ENCODE measurements at places on chromosomes 2 and 18.
A peak's percentile ranks its signal among the peaks of the same experiment; 100 is the strongest.

- DNase-seq = no peak
Measured at GRCh38 chr18:59707306-59707705, 10.1 kb upstream of the CCBE1 start.

DNA sequence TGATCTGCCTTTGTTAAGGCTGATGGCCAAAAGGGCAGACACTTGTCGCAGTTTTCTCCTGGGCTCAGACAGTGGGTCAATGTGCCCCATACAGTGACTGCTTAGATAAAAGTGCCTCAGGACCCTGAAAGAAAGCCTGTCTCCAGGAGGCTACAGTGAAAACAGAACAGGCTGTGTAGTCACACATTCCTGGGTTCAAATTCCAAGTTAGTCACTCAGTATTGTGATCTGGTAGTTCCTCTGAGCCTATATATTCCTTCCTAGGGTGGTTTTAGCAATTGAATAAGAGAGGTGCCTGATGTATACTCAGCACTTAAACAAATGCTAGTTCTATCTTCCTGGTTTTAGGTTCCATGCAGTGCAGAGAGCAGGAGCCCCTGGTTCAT, 54.4 kb downstream of the RPL37A start:
- DNase-seq = peak; percentile 53

DNA sequence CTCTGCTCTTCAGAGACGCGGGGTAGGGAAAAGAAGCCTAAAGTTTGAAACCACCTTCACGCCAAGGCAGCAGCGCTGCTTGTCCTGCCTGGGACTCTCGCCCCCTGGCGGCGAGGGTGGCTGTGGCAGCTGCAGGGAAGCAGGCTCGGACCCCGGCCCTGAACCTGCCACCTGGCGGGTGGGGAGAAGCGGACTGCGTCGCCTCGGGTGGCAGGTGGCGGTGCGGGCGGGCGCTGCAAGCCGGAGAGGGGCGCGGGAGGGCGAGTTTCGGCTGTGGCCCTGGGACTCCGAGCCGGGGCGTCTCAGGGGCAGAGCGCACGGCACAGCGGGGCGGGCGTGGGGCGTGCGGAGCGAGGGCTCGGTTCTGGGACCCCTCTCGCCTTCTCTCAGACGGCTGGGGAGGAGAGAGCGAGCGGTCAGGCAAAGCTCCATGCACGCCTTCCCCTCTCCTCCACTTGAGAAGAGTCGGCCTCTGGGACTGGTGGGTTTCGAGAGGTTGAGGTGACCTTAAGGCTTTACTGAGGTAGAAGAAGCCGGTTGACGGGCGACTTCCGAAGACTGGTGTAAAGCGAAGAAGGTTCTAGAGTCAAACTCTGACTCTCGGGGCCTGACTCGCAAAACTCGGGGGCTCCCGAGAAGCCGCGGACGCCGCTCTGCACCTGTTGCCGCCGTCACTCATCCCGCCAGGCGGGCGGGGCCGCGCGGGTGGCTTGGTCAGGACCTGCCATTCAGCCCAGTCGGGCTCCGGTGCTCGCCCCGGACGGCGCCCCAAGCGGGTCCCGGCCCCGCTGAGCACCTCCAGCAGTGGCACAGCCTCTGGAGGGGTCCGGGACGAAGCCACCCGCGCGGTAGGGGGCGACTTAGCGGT, 1.1 kb upstream of the BOLL start:
- no peak for DNase-seq

- peak; percentile 61 for DNase-seq
Measured at GRCh38 chr18:43661570-43661969, 384.3 kb upstream of the SYT4 start.

GRCh38 chr2:99850084-99850710, 292.2 kb downstream of the AFF3 start:
- no peak for DNase-seq

- DNase-seq = no peak
Measured at GRCh38 chr2:47483191-47483590, 80.2 kb downstream of the MSH2 start.

- DNase-seq = no peak
Measured at GRCh38 chr2:226677080-226677479, 122.5 kb downstream of the IRS1 start.

GRCh38 chr2:169746240-169746639, 12.6 kb downstream of the KLHL23 start:
- DNase-seq = no peak

GRCh38 chr2:127565261-127566138, 30.0 kb downstream of the MYO7B start:
- no peak for DNase-seq

DNA sequence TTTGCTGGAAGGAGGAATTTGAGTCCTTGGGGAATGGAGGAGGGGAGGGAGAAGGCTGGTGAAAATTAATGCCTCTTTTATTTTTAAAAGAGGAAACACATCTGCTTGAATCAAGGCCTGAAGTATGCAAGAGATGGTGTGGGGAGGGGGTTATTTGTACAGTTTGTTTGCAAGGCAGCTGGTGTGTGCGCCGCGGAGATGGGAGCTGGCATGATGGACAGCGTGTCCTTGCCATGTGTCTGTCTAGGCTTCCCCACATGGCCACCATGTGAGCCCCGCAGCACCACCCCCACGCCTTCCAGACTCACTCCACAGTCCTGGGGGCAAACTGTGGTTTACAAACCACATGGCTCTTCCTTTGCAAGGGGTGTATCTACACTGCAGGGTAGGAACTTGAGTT, 154.8 kb upstream of the APCDD1 start:
- no peak for DNase-seq

DNA sequence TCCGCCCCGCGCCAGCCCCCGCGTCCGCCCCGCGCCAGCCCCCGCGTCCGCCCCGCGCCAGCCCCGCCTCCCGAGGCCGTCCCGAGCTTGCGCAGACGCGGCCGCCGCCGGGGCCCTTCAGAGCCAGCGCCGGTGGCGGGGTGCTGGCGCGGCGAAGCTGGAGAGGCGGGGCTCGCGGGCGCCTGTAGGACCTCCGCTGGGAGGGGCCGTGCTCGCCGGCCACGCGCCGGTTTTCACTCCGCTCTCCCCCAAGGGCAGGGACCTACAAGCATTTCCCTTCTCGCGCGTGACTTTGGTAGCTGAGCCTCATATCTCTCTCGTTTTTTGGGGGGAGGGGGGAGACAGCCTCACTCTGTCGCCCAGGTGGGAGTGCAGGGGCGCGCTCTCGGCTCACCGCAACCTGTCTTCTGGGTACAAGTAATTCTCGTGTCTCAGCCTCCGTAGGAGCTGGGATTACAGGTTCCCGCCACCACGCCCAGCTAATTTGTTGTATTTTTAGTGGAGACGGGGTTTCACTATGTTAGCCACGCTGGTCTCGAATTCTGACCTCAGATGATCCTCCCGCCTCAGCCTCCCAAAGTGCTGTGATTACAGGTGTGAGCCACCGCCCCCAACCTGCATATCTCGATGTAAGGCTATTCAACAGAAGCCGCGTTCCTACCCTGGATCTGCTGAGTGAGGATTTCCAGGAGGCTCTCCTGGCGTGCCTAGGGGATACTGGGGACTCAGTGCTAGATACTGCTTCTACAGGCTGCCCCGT, at the start of gene ZNF514:
Gene ZNF514 (minus strand): TSS at position 159 of the 760 bp plus-strand sequence. CDS start 6,595 bp downstream, outside the sequence.
- peak; percentile 61 for DNase-seq

DNA sequence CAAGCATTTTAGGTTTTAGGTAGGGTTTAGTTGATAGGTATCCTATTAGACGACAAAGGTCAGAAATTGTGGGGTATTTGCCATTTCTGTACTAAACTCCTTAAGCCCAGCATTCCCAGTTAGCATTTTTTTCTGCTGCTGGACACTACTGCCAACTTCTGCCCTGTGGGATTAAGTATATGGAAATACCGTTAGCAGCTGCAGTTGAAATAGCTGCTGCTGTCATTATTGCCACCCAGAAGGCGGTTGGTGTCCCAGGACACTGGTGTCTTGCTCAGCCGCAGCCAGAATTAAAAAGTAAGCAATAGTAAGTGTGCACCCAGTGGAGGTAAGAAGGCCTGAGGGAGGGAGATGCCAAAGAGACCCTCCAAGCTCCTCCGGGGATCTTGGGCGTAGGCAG, 1.9 kb upstream of the UXS1 start:
- no peak for DNase-seq

- DNase-seq = no peak
Measured at GRCh38 chr2:46326231-46326980, 29.2 kb downstream of the EPAS1 start.

DNA sequence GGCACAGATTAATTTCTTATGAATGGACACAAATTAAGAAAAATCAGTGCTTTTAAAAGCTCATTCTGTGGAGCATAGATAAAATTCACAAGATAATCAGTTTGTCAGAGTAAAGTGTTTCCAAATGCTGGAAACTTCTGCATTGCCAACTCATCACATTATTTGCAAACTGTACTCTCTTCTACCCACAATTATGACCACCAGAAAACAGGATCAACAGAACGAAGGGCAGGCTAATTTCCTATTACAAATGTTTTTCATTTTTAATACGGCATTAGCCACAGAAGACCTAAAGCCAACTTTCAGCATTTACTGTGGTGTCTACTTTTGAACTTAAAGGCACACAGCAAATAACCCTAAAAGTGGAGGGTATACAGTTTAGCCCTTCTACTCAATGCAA, 6.0 kb downstream of the IRS1 start:
- no peak for DNase-seq

GRCh38 chr2:234836271-234836670, 115.5 kb upstream of the SH3BP4 start:
- no peak for DNase-seq

DNA sequence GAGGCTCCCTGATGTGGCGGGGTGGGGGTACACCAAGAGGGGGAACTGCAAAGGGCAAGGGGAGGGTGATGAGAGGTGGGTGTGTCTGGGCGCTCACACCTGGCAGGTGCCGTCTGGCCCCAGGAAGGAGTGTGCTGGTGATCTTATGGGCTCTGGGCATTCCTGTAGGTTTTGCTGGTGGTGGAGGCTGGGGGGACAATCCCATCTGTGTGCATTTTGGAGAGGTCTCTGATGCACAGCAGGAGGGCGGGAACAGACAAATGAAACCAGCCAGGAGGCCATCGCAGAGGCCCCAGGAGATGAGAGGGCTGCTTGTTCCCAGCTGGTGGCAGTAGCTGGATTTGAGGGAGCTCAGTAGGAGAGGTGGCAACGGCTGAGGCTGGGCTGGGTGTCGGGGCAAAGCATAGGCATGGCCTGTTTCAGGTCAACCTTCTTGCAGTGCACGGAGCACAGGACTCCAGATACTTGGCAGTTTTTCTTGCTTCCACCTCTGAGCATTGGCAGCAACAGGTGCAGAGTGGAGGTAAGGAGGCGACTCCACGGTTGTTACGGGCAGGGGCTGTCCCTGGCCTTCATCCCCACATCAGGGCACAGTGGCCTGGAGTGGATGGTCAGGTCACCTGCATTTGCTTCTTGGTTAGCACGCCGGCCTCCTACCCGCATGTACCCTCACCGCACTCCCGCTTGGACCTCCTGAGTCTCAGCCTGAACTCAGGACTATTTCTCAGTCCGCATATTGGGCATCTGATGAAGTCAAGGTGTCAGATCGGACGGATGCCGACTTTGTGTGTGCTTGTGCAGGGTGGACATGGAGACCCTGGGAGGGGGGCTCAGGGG, 194.2 kb upstream of the HDAC4 start:
- no peak for DNase-seq

GRCh38 chr2:150296770-150297546, 190.5 kb downstream of the RND3 start:
- peak; percentile 87 for DNase-seq

DNA sequence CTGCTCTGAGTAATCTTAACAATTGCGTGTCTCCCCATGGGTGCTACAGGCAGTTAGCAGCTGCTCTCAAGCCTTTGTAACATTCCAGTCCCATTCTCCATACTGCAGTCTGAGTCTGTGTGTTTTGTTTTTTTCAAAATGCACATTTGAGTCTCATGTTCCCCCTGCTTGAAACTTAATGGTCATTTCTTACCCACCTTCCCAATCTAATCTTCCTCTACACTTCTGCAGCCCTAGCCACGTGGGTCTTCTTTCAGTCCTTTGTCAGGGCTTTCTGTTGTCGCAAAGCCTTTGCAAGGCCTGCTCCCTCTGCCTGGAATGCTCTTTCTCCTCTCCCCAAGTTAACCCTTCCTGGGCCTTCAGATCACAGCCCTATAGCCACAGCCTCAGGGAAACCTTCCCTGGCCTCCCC, 24.5 kb downstream of the ELAC1 start:
- no peak for DNase-seq

GRCh38 chr2:172313715-172314341, 113.6 kb upstream of the ITGA6 start:
- DNase-seq = no peak

DNA sequence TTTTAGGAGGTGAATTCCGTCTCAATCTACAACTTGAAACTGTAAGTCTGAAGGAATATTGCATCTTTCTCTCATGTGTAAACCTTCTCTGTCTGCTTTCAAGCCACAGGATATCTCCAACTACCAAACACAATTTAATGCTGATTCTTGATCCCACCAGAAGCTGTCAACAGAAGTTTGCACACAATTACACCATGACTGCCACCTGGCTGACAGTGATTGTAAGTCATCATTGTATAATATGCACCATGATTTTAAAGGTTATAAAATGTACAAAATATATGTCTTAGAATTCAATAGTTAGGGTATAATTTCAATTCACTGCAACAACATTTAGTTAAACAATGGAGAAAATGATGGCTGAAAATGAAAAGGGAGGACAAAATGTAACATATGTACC, 18.4 kb downstream of the PREPL start:
- no peak for DNase-seq

DNA sequence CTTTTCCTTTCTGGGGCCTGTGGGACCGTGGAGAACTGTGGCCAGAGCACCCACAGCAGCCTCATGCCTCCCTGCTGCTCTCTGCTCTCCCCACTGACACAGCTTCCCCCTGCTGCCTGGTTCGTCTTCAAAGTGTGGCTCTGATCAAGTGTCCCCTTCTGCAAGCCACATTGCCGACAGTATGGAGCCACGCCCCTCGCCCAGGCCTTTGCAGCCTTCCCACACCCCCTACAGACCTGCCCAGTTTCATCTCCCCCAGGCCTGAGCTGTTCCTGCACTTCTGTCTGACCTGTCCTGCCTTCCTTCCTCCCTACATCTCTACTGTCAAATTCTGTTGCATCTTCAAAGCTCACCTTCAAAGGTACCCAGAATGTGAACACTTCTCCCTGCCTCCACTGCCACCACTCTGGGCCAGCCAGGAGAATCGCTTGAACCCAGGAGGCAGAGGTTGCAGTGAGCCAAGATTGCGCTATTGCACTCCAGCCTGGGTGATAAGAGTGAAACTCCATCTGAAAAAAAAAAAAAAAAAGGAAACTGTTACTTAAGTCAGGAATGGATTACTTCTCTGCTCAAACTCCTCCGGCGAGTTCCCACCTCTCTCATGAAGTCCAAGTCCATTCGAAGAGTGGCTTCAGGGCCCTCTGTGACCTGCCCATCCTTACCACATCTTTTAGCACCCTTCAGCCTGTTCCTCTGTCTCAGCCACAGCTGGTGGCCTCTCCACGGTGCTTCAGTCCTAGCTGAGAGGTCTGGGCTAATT, 29.0 kb upstream of the CATIP start:
- DNase-seq = no peak

GRCh38 chr2:26757873-26758789, 6.0 kb upstream of the SLC35F6 start:
- peak; percentile 97 for DNase-seq

- peak; percentile 29 for DNase-seq
Measured at GRCh38 chr18:11871501-11871900, 20.3 kb downstream of the CHMP1B start.
